ENCODE measurements at places on chromosomes 2 and 18. TPM values are rescaled to one million over a fixed set of nuclear protein-coding genes. Genes with fewer than 3 reads are reported as not detected.

ALK gene
- not detected for total RNA-seq

IKZF2 gene
- total RNA-seq: 2.6 TPM

GRCh38 chr2:65300761-65301711 lies 73.4 kb downstream of the ACTR2 start:
- peak; percentile 45 for DNase-seq

APOB gene
- total RNA-seq: not detected

- DNase-seq: no peak
Measured at GRCh38 chr2:222024932-222025880, 273.6 kb downstream of the PAX3 start.

Measured in uterus (tissue), 4 donors.